ENCODE measurements at places on chromosomes 4 and X. TPM values are rescaled to one million over a fixed set of nuclear protein-coding genes. Genes with fewer than 3 reads are reported as not detected.

MMRN1 gene
- 28.7 TPM for total RNA-seq

XAGE1A gene
- total RNA-seq = not detected

FRYL gene
- total RNA-seq = 51.8 TPM

CTAG1A gene
- total RNA-seq = not detected

TMEM47 gene
- total RNA-seq = 25.2 TPM

SLC34A2 gene
- total RNA-seq = not detected

SHISA3 gene
- total RNA-seq = 3.2 TPM

SLC9B1 gene
- total RNA-seq = 0.24 TPM

PFKFB1 gene
- not detected for total RNA-seq

CT45A10 gene
- total RNA-seq = not detected

ZCCHC12 gene
- 0.29 TPM for total RNA-seq

ALPK1 gene
- total RNA-seq = 9.9 TPM

ZDHHC9 gene
- 42.5 TPM for total RNA-seq

GUCY2F gene
- total RNA-seq = not detected

C4orf51 gene
- total RNA-seq = not detected

TNMD gene
- not detected for total RNA-seq

MGAT4D gene
- total RNA-seq = not detected

PRSS48 gene
- total RNA-seq = not detected

GPR119 gene
- not detected for total RNA-seq

FGF16 gene
- total RNA-seq = 27.7 TPM

ZNF732 gene
- 1.1 TPM for total RNA-seq

HAND2 gene
- not detected for total RNA-seq

ALG13 gene
- 38.6 TPM for total RNA-seq

PGRMC2 gene
- 48.3 TPM for total RNA-seq

TRIML2 gene
- total RNA-seq = 9.6 TPM

STK26 gene
- 4.4 TPM for total RNA-seq

CACNA1F gene
- total RNA-seq = not detected

UGT2A1 gene
- total RNA-seq = not detected

DMRTC1B gene
- total RNA-seq = not detected

MAMLD1 gene
- total RNA-seq = 3.6 TPM

FAM47E gene
- total RNA-seq = not detected

XIAP gene
- 31.3 TPM for total RNA-seq

SRPX2 gene
- total RNA-seq = 61.9 TPM

PCDH18 gene
- total RNA-seq = under 0.01 TPM
